ENCODE measurements at places on chromosomes 6 and 20.

DNA sequence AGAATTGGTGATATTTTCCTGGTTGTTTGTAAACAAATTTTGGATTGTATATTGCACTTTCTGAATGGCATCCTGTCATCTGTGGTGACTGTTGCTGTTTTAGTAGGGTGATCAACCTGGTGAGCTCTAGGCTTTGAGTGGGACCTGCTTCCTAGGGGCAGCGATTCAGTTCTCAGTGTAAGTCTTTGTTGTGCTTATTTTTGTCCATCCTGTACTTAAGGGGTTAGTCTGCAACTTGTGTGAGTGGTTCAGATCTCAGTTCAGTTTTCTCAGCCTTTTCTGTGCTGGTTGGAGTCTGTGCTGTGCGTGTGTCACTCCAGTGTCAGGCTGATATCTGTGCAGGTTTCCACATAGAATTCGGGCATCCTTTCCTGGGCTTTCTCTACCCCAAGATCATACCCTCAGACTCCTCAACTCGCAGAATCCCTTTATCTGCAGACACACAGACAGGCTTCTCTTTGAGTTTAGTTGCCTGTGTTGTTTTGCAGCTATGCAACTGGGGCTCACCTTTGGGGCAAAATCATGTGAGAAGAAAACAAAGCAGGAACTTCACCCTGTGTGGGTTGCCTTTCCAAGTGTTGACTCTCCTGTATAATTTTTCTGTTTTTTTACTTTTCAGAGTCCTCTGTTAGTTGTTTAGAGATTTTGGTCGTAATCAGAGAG is 177.7 kb downstream of the FARS2 start:
- DNase-seq, result no peak

DNA sequence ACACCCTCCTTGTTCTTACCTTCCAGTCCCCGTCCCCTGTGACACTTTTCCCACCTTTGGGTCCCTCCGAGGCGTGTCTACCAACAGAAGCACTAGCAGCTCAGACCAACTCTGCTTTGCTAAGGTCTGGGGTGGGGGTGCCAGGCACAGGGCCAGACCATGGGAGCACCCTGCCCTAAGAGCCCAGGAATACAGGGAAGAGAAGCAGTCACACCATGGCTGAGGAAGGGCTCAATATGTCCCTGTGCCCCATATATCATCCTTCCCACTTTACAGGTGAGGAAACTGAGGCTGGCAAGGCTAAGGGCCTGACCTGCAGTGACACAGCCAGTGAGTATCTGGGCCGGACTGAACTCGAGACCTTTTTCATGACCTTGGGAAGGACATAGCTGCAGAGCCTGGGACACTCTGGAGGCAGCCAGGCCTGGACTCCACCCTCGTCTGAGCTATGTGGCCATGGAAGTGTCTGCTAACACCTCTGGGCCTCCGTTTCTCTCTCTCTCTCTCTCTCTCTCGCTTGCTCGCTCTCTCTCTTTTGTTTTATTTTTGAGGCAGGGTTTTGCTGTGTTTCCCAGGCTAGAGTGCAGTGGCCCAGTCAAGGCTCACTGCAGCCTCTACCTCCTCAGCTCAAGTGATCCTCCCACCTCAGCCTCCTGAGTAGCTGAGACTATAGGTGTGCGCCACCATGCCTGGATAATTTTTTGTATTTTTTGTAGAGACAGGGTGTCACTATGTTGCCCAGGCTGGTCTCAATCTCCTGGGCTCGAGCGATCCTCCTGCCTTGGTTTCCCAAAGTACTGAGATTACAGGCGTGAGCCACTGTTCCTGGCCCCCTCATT is 156.7 kb downstream of the GRM4 start:
- no peak for DNase-seq

DNA sequence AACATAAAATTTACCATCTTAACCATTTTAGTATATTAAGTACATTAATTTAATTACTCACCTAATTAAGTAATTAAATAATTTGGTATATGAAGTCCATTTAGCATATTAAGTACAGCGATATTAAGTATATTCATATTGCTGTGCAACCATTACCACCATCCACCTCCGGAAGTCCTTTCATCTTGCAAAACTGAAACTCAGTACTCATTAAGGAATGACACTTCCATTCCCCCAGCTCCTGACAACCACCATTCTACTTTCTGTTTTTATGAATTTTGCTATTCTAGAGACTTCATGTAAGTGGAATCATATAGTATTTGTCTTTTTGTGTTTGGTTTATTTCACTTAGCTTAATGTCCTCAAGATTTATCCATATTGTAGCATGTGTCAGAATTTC is 61.1 kb upstream of the GTSF1L start:
- DNase-seq, result no peak

- no peak for DNase-seq
These were observed 1188.1 kb downstream of the EPHA7 start for GRCh38 chr6:92231171-92231701.

DNA sequence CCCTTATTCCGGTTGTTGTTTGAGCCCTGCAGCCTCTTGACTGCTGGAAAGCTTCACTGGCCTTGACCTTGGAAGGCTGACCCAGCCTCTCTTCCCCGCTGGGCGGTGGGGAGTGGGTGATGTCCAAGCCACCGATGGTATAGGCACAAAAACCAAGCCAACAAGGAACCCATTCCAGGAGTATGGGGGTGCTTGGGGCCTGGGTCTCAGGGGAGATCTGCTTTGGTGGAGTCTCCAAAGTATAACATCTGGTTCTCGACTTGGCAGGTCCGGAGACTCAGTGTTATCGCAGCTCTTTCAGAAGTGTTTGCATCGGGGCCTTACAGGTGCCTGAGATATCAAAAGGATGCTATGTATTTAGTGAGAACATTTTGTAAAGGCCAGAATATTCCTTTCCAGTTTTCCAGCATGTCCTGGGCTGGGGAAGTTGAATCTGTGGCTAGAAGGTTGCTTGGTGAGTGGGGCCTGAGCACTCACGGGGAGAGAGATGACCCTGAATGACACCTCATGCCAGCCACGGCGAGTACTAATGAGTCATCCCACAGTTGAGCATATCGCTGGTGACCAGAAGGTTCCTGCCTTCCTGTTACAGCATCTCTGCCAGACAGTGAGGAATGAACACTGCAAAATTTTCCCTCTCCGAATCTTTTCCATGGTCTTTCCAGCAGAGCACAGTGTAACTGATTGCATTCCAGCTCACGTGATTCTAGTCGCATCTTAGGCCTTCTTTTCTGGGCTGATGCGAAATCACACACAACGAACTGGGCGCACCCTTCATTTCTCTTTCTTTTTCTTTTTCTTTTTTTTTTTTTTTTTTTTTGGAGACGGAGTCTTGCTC is 133.9 kb downstream of the ZDHHC14 start:
- no peak for DNase-seq

- DNase-seq, result no peak
These were observed 85.0 kb upstream of the IFNGR1 start for GRCh38 chr6:137304020-137304780.

DNA sequence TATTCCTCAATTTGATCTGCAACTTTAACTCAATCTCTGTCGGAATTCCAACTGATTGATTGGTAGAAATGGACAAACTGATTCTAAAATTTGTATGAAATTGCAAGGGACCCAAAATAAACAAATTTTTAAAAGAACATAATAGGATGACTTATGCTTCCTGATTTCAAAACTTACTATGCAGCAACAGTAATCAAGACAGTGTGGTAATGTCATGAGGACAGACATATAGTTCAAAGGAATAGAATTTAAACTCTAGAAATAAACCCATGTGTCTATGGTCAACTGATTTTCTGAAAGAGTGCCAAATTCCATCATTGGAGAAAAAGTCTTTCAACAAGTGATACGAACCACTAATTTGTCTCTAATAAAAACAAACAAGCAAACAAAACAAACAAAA is 1320.1 kb upstream of the GJE1 start:
- no peak for DNase-seq

DNA sequence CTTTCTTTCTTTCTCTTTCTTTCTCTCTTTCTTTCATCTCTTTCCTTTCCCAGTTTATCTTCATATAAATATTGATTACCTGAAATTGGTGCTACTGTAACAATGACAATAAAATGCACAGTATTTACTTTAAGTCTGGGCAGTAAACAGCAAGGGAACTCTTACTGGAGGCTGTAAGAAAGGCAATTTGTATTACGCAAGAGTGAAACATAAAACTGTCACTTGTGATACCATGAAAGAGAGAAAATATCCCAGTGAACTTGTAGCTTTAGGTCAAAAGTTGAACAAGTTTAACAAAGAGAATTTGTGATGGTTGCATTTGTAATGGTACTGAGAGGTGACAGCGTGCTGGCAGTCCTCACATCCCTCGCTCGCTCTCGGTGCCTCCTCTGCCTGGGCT is 80.0 kb downstream of the EYS start:
- DNase-seq, result no peak

GRCh38 chr20:36102306-36102705 is 52.2 kb upstream of the EPB41L1 start:
- DNase-seq, result no peak

- DNase-seq, result peak; percentile 34
These were observed 4.3 kb downstream of the GABBR1 start for GRCh38 chr6:29628419-29629281.

DNA sequence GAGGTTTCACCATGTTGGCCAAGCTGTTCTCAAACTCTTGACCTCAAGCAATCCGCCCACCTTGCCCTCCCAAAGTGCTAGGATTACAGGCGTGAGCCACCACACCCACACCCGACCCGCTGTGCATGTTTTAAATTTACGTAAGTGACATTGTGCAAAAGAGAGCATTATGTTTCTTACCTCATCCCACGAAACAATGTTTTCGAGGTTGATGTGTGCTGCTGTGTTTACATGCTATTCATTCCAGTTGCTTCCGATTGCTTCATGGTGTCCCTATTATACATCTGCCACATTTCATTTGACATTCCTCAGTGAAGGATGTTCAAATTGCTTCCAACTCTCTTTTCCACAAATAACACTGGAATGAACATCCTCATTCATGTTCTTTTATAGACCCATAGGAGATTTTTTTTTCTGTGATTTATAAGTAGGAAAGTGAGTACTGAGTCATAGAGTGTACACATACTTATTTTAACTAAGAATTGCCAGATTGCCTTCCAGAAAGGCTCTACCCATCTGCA is 403.9 kb upstream of the JARID2 start:
- DNase-seq, result no peak

DNA sequence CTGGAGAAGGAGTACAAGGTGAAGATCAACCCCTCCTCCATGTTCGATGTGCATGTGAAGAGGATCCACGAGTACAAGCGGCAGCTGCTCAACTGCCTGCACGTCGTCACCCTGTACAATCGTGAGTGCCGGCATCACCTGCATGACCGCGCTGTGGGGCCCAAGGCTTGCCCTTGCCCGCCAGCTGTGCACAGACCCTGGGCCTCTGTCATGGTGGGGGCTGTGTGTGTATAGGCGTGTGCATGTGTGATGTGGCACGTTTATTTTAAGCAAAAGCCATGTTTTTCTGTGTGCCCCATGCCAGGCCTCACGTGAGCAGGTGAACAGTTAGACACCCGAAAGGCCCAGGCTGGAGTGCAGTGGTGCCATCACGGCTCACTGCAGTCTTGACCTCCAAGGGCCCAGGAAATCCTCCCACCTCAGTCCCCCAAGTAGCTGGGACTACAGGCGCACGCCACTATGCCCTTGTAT is 36.3 kb downstream of the PYGB start:
- DNase-seq, result no peak

GRCh38 chr6:60952500-60952899 is 1333.5 kb downstream of the KHDRBS2 start:
- DNase-seq, result no peak

- DNase-seq, result no peak
These were observed 394.2 kb downstream of the BMP2 start for GRCh38 chr20:7161690-7162089.

Measured in NCI-H187 (cell line).